ENCODE measurements at places on chromosomes 1 and 21.

GRCh38 chr1:151867765-151868411, 14.4 kb upstream of the THEM5 start:
- peak; percentile 29 for DNase-seq

DNA sequence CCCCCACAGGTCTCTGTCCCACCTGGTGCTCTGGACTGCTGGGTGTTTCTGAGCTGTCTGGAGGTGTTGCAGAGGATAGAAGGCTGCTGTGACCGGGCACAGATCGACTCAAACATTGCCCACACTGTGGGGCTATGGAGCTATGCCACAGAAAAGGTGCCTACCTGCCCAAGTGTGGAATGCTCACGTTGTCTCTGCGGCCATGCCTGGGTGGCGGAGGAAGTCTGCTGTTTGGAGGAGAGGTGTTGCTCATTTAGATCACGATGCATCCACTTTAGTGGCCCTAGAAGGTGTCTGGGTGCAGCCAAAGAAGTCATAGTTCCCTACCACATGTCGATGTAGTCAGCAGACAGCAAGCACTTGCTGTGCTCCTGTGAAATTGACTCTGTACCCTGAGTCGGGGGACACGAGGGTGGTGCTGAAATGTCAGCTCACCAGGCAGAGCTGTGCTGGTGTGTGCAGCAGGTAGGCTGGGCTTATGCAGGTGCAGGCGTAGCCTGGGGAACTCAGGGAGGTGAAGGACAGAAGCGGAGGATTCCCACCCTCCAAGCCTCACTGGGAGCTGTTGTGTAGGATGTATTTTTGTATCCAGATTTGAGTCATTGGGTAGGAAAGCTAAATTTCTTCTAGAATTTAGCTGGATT, 32.8 kb upstream of the PWP2 start:
- no peak for DNase-seq

- DNase-seq: no peak
Observed at GRCh38 chr1:57064379-57065140, 98.7 kb upstream of the C8B start.

- DNase-seq: peak; percentile 71
Observed at GRCh38 chr1:22972760-22973159, at the start of gene LACTBL1. TSS of gene LACTBL1 (minus strand) at chr1:22972866. CDS start at chr1:22972316, 550 bp downstream.

GRCh38 chr21:43603233-43603626, 56.1 kb downstream of the HSF2BP start:
- no peak for DNase-seq

GRCh38 chr1:185091480-185091879, 46.1 kb downstream of the RNF2 start:
- no peak for DNase-seq

DNA sequence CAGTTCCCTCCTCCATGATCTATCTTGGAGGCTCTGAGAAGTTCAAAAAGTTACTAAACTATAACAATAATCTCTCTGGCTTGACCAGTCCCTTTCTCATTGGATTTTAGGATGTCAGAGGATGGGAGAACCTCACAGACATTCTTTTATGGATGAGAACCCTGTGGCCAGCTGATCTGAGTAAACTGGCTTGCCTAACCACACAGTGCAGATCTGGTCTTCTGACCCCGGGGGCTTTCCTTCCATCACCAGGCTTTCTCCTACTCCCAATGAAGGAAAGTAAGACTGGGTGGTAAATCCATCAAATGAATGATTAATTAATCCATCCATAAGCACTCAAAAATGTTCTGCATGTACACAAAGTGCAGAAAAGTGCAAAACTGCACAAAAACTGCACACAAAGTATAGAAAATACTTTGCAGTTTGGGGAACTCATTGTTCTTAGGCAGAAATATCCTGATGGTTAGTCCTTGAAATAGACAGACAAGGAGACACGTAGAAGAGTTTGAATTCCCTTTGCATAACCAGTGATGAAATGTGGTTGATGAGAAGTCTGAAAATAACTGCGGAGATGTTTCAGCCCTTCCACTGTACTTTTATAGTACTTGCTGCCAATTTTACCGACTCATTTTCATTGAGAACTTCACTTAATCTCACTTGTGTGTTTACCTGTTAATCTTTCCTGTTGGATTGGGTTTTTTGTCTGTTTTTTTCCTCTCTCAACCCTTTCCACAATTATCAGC, 2.5 kb upstream of the F3 start:
- DNase-seq: no peak

DNA sequence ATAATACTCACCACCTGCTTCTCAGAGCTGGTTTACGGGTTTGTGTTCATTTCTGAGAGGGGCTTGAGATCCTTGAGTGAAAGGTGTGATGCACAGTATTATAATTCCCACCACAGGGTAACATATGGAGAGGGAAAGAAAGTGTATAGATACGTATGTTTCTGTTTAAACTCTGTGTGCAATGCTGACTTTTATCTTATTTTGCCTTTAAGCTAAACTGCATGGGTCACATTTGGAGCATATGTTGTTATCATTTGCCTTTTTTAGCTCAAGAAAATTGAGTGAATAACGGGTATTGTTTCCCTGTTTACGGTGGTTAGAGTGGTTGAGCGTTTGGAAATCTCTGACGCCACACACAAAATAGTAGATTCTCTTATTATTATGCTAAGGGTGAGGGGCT, 191.1 kb upstream of the NFIA start:
- no peak for DNase-seq

DNA sequence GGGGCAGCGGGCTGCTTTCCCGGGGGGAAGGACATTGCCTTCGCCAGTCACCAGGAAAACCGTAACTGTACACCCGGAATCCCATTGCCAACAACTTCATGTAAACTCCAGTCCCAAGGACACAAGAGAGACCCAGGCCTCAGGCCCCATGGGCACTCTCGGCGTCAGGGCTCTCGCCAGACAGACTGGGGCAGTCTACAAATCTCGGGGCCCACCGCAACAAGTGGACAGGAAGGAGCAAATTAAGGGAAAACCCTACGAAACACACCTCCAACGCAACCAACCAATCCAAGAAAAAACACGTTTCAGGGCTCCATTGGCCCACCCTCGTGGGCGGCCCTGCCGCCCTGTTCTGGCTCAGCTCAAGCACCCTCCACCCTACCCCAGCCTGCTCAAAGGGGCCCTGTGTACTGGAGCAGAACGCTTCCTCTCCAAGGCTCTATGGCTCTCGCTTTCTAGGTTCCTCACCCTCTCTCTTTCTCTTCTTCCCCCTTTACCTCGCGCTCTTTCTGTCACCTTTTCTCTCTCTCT, 4.6 kb upstream of the ZNF678 start:
- DNase-seq: no peak

- DNase-seq: no peak
Observed at GRCh38 chr1:21623410-21623961, 45.7 kb downstream of the RAP1GAP start.

DNA sequence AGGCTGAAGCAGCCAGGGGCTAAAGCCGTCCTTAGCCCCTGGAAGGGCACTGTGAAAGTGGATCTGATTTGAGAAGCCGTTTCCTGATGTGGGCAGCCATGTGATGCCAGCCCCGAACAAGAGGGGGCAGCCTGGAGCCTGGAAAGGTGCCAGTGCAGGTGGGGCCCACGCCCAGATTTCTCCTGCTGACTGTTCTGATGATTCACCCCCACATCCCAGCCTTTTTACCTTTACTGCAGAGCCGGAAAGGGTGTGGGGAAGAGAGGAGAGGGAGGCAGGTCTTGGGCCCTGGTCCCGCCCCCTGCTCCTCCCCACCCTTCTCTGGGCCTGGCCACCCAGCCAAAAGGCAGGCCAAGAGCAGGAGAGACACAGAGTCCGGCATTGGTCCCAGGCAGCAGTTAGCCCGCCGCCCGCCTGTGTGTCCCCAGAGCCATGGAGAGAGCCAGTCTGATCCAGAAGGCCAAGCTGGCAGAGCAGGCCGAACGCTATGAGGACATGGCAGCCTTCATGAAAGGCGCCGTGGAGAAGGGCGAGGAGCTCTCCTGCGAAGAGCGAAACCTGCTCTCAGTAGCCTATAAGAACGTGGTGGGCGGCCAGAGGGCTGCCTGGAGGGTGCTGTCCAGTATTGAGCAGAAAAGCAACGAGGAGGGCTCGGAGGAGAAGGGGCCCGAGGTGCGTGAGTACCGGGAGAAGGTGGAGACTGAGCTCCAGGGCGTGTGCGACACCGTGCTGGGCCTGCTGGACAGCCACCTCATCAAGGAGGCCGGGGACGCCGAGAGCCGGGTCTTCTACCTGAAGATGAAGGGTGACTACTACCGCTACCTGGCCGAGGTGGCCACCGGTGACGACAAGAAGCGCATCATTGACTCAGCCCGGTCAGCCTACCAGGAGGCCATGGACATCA, at the start of gene SFN:
Gene SFN, plus strand, starts transcription at position 369 of the 904 bp plus-strand sequence. Its CDS starts 64 bp downstream, at position 433.
- no peak for DNase-seq

DNA sequence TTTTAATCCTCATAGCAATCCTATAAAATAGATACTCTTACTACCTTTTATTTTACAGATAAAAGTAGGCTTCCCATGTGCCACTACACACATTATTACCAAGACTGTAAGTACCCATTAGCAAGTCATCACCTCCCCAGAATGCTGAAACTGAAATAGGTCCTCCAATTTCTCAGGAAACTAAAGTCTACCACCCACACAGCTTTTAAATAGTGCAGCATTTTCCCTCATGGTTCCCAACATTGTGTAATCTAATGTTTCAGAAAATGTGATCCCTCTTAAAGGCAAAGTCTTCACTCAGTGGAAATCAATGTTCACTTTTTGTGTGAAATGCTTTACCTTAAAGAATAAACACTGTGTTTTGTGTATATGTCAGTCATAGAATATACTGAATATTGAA, 356.5 kb downstream of the GPATCH2 start:
- no peak for DNase-seq

- DNase-seq: no peak
Observed at GRCh38 chr1:208935517-208936187, 647.9 kb upstream of the CAMK1G start.

GRCh38 chr1:22323846-22324504, 127.7 kb upstream of the ZBTB40 start:
- no peak for DNase-seq

DNA sequence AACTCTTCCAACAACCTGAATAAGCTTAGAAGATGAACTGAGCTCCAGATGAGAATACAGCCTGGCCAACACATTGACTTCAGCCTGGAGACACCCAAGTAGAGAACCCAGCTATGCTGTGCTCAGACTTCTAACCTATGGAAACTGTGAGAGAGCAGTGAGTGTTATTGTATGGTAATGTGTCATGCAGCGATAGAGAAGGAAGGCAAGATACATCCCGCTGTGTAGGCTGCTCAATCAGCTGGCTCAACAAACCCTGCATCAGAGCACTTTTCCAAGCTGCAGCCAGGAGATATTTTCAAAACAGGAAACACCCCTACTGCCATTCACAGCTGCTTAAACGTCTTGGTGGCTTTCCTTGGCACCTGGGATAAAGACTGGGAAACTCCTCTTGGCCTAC, 321.3 kb downstream of the SIPA1L2 start:
- peak; percentile 15 for DNase-seq

- DNase-seq: no peak
Observed at GRCh38 chr1:160411271-160412027, 11.1 kb downstream of the VANGL2 start.

- DNase-seq: no peak
Observed at GRCh38 chr1:52747450-52747849, 21.2 kb downstream of the ZYG11B start.

DNA sequence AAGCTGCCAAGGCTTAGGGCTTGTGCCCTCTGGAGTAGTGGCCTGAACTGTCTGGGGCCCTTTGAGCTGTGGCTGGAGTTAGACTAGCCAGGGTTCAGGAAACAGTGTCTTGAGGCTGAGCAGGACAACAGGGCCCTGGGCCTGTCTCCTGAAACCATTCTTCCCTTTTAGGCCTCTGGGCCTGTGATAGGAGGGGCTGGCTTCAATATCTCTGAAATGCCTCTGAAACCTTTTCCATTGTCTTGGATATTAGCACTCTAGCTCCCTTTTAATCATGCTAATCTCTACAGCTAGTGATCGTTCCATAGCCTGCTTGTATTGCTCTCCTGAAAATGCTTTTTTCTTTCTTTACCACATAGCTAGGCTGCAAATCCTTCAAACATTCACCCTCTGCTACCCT, 135.3 kb downstream of the ADGRL4 start:
- DNase-seq: no peak

DNA sequence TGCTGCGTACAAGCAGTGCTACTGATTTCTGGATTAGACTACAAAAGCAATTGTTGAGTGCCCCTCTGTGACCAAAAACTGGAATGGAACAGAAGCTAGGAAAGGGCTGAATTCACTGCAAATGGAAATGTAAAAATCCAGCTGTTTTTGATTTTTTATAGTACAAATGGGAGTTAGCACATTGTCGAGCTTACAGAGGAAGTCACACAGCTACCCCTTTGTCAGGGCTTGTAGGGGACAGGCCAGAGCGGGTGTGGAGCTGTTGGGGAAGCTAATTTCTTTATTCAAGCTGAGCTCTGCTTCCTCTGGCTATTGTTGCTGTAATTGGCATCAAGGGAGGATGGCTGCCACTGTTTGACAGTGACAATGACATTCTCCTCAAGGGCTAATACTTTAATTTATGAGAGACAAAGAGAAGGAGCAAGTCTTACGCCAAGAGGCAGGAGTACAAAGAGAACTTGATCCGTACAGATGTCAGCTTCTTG, 96.1 kb downstream of the SLC35F3 start:
- DNase-seq: peak; percentile 88

GRCh38 chr1:172360511-172360910, 60.0 kb upstream of the C1orf105 start:
- DNase-seq: peak; percentile 58

- DNase-seq: no peak
Observed at GRCh38 chr1:63023171-63023570, 239.2 kb downstream of the ATG4C start.

DNA sequence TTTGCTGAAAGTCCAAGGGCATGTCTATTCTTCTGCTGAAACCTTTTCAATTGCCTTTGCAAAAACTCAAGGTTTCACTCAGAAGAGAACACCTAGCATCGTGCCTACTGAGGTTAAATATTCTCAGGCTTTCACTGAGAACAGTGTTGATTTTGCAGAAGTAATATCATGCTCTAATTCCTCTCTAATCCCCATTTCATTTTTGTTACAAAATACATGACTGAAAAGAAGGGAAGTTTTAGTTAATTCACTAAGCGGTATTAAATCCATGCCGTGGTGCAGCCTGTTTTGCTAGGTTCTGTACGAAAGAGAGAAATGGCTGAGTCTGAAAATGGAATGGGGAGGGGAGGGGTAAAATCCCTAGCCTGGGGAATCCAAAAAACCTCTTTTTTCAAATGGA, 163.2 kb upstream of the CAMK1G start:
- no peak for DNase-seq

- DNase-seq: no peak
Observed at GRCh38 chr1:58874342-58874741, 90.5 kb upstream of the JUN start.

GRCh38 chr1:204438628-204439027, 27.0 kb upstream of the PPP1R15B start:
- DNase-seq: no peak

DNA sequence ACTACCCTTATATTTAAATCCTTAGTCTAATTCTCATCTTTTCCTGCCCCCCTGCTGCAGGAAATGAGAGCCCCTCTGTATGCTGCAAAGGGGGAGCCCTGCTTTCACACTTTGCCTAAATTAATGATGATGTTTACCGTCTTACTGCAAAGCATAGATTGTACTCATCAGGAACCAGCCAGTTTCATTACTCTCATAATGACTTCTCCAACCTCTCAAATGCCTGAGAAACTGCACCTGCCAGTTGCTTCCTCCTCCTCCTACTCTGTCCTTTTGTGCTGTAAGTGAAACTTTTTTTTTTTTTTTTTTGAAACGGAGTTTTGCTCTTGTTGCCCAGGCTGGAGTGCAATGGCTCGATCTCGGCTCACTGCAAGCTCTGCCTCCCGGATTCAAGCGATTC, 101.7 kb downstream of the ADSS2 start:
- DNase-seq: no peak
